ENCODE measurements at places on chromosomes 7 and 10. TPM values are rescaled to one million over a fixed set of nuclear protein-coding genes. Genes with fewer than 3 reads are reported as not detected.

DNA sequence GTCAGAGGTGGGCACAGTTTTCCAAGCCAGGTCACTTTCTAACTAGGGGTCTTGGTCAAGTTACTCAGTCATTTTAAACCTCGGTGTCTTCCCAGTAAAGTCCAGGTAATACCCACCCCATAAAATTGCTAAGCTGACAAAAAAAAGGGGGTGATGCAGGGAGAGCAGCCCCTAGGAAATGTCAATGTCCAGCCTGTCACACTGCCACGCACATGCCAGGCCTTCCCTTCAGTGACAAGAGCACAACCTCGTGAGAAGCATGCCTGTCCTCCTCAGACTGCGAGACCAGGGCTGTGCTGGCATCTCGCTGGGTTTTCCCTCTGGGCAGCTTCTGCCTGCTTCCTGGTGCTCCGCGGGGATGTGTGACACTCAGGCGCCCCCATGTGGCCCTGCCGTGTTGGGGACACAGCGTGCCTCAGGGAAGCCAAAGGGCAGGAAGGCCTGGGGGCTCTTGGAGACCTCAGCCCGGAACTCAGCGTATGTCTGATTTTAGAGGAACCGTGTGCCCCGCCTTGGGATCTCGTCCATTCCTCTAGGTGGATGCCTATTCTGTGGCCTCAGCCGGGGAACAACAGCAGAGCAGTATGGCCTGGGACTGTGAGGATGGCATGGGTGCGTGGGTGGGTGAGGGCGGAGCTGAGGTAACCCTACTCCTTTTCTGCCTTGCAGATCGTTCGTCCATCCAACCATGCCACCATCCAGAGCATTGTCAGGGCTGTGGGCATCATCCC is 10.2 kb upstream of the GDF2 start:
- peak; percentile 85 for DNase-seq

- DNase-seq, result no peak
Measured at GRCh38 chr7:127699853-127700252, 47.9 kb downstream of the SND1 start.

DNA sequence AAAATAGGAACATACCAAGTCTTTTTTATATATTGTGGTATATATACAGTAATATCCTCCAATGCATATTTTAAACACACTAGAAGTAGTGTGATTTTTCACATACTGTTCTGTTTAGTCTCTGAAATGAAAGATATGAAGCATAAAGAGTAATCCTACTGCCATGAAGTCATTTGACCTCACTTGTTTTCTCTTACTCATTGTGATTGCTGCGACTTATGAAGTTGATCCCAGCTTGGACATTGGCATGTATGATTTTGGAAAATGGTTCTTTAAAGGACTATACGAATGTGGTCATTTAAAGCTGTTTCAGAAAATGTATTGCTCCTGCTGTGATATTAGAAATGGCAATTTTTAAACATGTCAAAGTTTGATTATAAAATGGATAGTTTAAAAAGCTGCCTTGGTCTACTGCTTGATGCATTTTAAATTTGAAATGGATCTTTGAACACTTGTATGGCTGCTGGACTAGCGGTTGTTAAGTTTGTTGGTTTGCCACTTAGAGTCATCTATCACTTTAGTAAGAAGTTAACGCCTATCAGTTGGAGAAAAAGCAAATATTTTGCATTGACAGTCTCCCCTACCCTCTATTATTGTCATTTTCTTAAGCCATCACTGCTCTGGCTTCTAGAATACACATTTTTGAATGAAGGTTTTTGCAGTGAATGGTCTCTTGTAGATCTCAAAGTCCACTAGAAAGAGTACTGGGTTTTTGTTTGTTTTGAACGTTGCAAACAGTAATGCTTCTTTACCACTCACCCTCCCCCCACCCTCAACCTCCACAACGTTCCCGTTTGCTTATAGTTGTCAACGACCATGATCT is 881 bp upstream of the PCGF5 start:
- DNase-seq, result no peak

GRCh38 chr7:17207220-17207619 is 91.2 kb upstream of the AHR start:
- no peak for DNase-seq

DNA sequence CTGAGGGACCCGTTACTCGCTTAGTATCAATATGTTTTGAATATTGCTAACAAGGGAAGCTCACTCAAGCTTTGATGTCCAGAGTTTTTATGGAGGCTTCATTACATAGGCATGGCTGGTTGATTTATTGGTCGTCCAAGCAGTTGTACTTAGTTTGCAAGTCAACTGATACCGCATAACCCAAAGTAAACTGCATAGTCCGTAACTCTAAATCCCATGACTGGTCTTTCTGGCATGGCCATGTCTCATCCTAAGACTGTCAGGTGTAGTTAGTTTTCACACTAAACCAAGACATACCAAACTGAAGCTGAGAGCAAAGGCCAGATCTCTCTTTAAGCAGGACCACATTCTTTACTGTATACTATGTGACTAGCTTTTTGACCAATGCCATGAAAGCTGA is 397.9 kb downstream of the TFEC start:
- DNase-seq, result no peak

- no peak for DNase-seq
Measured at GRCh38 chr7:16773326-16773725, 19.8 kb downstream of the TSPAN13 start.

GRCh38 chr7:106071356-106071998 is 40.6 kb downstream of the SYPL1 start:
- DNase-seq, result peak; percentile 68

DNA sequence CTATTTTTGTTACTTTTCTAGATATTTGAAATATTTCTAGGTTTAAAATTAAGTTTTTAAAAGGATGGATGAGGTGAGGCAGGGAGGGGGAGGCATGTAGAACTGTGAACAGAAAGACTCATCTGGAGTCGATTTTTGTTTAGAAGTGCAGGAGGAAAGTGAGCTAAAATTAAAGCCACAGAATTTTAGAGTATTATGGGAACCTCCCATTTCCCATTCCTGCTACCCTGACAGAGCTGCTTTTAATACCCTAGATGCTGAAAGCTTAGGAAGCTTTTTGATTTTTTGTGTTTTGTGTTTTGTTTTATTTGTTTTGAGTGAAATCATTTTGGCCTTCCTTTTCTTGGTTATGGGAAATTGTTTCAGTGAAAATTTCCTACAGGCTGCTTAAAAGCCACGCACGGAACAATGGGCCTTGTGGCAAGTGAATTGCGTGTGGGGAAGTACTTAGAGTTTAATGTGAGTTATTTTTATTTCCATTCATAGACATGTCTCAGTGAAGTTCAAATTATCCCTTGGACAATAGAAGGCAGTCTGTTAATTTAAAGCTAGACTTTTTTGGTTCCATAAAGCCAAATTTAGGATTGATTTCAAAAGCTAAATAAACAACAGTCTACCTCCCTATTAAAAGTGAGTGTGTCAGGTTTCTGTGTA is 102.0 kb upstream of the HDAC9 start:
- no peak for DNase-seq

GRCh38 chr7:112081778-112082177 is 124.4 kb downstream of the DOCK4 start:
- no peak for DNase-seq

DNA sequence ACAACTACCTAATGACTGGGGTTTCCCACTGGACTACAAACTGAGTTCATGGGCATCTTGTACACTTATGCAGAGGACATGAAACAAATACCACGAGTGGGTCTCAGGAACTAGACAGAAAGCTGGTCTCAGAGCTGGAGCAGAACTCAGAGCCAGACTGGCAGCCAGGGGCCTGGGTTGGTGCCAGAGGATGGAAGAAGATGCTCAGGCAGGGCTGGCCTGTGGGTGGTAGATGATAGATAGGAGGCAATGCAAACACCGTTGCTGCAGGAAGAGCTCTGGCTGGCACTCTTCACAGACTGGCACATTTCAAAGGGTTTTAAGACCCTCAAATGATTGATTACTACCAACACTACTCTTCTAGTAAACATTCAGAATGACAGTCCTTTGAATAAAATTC is 28.8 kb downstream of the ENO4 start:
- DNase-seq, result no peak

DNA sequence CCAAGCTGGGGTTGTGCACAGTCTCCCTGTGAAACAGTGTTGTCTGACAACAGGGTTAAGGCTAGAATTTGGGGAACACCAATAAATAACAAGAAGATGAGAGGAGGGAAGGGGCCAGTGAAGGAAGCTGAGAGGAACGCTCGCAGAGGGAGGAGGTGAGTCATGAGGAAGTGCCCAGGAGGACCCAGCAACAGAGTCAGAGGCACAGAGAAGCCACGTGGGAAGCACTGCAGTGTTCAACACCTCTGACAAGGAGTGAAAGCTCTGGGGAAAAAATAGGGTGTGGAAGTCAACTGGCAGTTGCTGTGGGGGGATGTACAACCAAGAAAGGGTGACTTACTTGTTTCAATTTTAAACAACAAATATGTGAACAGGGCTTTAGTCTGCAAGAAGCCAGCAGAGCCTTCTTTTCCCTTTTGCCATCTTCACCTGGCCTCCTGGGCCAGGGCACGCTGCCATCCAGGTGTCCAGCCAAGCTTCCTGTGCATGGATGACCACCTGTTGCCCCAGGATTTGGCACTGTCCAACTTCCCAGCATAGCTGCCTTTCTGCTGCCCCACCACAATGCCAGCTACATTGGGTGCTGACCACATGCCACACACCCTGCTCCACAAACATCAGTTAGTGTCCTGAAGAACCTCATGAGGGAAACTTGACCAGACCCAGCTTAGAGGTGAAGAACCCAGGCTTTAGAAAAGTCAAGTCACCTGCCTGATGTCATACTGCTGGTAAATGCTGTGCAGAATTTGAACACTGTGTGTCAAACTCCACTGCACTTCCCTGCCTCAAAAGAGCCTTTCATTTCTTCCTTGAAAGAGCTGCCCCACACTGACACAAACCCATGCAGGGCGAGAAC is 69.6 kb downstream of the ATXN7L1 start:
- peak; percentile 24 for DNase-seq

- no peak for DNase-seq
Measured at GRCh38 chr7:2123916-2124315, 108.8 kb downstream of the MAD1L1 start.

- peak; percentile 48 for DNase-seq
Measured at GRCh38 chr7:70694434-70694970, 437.4 kb upstream of the GALNT17 start.

DNA sequence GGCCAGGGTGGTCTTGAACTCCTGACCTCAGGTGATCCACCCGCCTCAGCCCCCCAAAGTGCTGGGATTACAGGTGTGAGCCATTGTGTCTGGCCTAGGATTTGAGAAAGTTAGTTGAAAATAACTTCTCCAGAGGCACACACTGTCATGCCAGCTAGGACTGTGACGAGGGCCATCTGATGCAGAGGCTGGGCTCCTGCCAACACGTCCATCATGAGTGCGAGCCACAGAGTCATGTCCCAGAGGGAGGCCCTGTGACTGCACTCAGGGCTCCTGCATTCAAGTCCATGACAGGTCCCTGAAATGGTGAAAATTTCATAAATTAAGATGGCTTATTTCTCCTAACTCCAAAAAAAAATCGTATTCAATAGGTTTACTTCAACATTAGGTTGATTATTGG is 17.1 kb downstream of the C10orf120 start:
- DNase-seq, result no peak

DNA sequence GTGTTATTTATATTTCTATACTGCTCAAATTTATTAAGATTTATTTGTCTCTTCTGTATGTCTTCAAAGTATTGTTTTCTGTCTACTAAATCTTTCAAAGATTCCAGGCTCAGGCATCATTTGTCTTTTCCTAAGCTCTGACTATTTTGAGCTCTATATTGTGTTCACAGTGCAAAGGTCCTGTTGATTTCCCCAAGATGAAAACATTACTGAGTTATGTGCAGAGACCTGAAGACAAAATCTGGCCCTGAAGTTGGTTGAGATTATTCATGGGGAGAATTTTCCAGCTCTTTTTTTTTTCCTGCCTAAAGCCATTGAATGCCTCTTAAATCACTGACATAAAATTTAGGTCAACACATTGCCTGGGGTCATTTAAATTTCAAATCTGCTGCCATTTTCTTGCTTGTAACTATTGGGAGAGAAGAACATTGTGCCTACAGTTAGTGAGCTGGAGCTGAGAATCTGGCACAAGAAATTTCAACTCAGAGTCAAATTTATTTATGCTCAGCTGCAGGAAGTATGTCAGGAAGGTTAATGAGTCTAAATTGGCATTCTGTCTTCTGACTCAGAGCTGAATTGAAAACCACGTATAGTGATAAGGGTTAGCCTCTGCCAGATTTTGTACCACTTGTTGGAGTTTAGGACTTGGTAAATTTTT is 31.6 kb downstream of the CSTF2T start:
- DNase-seq, result no peak

DNA sequence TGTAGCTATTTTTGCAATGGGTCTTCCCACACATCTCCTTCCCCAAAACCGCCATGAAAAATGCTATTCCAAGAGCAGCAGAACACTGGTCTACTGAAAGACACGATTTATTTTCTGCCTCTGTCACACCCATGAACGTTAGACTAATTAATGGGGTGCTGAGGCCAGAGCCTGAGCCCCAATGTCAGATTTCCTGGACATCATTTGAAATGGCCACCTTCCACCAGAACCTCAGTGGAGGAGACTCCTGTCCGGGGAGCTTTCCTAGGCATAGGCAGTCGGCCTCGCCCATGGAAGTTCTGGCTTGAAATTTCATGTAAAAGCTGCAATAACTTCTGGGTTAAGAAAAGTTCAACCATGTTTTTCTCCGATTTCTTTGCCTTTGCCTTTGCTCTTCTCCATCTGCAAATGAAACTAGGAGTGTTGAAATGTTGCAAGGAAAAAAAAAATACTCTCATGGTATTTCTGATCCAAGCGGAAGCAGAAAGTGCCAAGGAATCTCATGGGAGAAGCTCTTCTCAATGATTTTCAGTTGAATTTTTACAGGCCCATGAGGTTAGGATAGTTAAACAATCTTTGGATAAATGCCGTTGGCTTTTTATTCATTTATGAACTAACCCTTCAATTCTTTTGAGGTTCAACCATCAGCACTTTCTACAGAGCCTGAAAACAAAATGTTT is 570.8 kb upstream of the MGMT start:
- no peak for DNase-seq

- DNase-seq, result no peak
Measured at GRCh38 chr7:15462721-15463389, 99.0 kb downstream of the AGMO start.

DNA sequence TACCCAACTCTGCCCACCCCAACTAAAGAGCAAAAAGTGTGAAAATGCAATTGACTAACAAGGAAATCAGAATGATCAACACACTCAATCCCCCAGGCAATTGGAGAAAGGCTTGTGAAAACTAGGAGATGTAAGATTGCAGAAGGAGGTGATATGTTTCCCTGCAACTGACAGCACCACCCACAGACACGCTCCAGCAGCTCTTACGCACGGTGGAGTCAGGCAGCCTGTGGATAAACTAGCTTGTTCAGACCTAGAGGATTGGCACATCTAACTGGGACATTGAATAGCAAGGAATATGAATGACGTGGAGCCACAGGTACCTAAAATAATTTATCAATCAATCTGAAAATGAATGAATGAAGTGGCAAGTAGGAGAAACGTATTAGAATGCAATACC is 125.7 kb upstream of the MYO3A start:
- no peak for DNase-seq

GRCh38 chr7:27576360-27576944 is 86.2 kb downstream of the HIBADH start:
- no peak for DNase-seq

GRCh38 chr7:41046221-41046761 is 656.6 kb downstream of the INHBA start:
- no peak for DNase-seq

- no peak for DNase-seq
Measured at GRCh38 chr7:92133133-92133736, 1.0 kb downstream of the CYP51A1 start.

SLC25A13 gene
- total RNA-seq, result 68.9 TPM

PIK3AP1 gene
- total RNA-seq, result 42.6 TPM

RAPGEF5 gene
- 91.6 TPM for total RNA-seq

HHEX gene
- total RNA-seq, result 7.5 TPM

BICC1 gene
- total RNA-seq, result 2.5 TPM

RHOBTB1 gene
- 8.9 TPM for total RNA-seq

CYP2C8 gene
- 49.0 TPM for total RNA-seq

NPC1L1 gene
- total RNA-seq, result not detected
